ENCODE measurements at places on chromosomes 1 and 21.

GRCh38 chr1:1167398-1167821 lies 6.3 kb upstream of the TTLL10 start:
- no peak for DNase-seq

GRCh38 chr1:178918955-178919354 lies 48.1 kb upstream of the ANGPTL1 start:
- no peak for DNase-seq

DNA sequence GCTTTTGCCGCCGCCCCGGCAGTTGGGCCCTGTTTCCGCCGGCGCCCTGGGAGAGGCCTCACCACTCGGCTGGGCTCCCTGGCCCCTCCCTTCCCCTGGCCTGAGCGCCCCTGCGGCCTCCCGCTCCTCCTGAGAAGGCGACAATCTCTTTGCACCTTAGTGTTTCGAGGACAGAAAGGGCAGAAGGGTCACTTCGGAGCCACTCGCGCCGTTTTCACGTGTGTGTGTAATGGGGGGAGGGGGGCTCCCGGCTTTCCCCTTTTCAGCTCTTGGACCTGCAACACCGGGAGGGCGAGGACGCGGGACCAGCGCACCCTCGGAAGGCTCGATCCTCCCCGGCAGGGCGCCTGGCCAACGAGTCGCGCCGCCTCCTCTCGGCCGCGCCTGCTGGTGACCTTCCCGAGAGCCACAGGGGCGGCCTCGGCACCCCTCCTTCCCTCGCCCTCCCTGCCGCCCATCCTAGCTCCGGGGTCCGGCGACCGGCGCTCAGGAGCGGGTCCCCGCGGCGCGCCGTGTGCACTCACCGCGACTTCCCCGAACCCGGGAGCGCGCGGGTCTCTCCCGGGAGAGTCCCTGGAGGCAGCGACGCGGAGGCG lies 432 bp upstream of the SIM2 start:
- DNase-seq: no peak

- no peak for DNase-seq
Observed at GRCh38 chr1:231393668-231394067, 28.4 kb downstream of the EGLN1 start.

GRCh38 chr21:41883582-41883981 lies 4.4 kb upstream of the PRDM15 start:
- no peak for DNase-seq

DNA sequence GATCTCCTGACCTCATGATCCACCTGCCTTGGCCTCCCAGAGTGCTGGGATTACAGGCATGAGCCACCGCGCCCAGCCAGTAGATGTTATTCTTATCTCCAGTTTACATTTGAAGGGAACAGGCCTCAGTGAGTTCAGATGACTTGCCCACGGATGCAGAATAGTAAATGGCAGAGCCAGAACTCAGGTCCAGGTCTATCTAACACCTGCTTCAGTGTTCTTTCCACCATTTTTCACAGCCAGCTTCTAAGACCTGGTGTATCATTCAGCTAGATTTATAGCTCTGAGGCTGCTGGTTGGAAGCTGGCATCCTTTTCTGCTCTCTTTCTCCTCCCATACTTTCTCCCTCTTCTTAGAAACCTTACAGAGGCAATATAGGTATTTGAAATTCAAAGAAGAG lies 10.8 kb downstream of the FABP3 start:
- DNase-seq: no peak

- no peak for DNase-seq
Observed at GRCh38 chr1:246280551-246280950, 226.5 kb downstream of the SMYD3 start.

GRCh38 chr1:77783141-77783540 lies 3.7 kb downstream of the MIGA1 start:
- no peak for DNase-seq

DNA sequence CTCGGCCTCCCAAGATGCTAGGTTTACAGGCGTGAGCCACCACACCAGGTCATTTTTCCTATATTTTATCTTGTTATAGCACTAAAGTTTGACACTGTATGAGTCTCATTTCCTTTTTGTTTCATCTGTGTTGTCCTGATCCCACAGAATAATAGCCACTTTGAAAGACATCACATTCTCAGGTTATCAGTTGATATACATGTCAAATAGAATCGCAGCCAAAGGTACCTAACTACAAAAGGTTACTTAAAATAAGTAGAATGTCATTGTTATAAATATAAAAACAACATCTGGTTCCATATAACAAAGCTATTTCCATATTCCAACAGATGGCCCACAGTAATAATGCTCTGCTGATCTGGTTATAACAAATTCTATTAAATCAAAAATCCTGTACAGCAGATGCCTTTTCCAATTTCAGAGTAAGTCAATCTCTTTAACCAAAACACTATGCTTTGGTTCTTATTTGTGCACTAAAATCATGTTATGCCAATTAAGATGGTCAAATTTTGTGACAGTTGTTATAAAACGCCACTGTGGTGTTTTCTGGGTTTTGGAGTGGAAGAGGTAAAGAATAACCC lies 6.0 kb downstream of the FOXJ3 start:
- no peak for DNase-seq

GRCh38 chr1:20578721-20579395 lies 10.0 kb upstream of the CDA start:
- DNase-seq: no peak

DNA sequence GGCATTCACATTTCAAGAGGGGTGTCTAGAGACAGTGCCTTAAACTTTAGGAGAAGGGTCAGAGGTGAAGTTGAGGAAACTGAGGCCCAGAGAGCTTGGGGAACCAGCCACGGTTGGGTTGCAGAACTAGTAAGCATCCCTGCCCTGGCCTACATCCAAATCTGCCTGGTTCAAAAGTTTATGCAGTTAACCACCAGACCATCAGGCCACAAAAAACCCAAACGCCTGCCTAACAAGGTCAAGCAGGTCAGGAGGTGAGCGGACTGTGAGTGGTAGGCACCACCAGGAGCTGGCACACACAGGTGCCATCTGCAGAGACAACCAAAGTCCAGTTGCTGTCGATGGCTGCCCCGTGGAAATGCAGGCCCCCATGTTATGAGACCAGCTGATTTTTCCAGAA lies 51.2 kb downstream of the FBXO2 start:
- DNase-seq: no peak

- DNase-seq: no peak
Observed at GRCh38 chr1:10834770-10835412, 38.4 kb upstream of the CASZ1 start.

DNA sequence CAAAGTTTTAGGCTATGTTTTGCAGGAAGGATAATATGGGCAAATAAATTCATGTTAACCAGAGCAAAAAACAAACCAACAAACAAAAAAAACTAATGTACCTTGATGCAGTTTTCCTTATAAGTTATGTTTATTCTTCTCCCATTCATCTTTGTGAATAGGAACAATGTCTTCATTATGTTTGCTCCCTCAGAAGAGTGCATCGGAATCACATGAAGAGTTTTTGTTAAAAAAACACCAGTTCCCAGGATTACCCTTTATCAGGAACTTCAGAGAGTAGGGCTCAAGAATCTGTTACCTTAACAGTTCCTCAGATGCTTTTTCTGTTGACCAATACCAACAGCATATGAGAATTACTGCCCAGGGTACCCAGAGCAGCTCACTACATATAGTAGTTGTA lies 14.6 kb upstream of the PRRC2C start:
- DNase-seq: no peak

GRCh38 chr1:101376121-101377083 lies 139.6 kb downstream of the S1PR1 start:
- DNase-seq: no peak

DNA sequence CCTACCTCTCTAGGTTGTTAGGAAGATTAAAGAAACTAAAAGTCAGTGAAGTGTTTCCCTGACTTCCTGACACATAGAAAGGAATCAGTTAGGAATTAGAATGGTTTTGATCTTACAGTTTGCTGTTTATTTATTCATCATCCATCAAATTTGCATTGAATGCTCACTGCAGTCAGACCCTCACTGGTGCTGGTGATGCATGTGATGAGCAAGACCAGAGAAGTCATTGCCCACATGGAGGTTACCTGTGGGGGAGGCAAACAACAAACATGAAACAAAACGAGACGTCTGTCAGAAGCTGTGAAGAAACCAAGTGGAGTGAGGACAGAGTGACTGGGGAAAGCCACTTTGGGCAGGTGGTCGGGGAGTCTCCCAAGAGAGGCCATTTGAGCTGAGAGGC lies 6.4 kb downstream of the CTPS1 start:
- no peak for DNase-seq

GRCh38 chr1:40842207-40842606 lies 20.0 kb downstream of the CITED4 start:
- no peak for DNase-seq

DNA sequence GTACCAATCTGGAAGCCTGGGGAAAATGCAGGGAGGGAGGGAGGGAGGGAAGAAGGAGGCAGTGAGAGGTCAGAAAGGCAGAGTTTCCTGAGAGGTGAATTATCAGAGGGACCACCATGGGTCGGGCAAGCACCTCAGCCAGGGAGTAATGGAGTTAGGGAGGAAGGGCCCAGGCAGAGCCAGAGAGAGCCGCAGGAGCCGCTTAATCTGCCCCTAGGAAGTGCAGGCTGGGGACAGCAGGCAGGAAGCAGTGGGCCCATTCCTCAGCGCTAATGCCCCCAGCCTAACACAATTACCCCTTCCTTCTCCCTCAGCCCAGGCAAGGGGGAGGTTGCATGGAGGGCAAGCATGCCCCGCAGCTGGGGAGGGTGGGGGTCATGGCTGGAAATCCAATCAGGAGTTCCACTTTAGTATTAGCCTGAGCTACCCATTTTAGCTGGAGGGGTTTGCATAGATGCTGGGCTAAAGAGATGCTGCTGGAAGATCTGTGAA lies 109.0 kb downstream of the TMEM53 start:
- no peak for DNase-seq

GRCh38 chr1:59879574-59879973 lies 47.0 kb downstream of the CYP2J2 start:
- peak; percentile 17 for DNase-seq

DNA sequence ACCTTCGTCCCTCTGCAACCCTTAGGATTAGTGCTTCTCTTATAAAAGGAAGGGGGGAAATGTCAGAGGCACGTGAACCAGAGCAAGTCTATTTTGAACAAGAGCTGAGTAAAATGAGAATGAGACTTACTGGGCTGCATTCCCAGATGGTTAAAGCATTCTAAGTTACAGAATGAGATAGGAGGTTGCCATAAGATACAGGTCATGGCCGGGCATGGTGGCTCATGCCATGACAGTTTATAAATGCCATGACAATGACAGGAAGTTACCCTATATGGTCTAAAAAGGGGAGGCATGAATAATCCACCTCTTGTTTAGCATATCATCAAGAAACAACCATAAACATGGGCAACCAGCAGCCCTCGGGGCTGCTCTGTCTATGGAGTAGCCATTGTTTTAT lies 2.5 kb upstream of the AQP10 start:
- no peak for DNase-seq

- DNase-seq: no peak
Observed at GRCh38 chr1:162248854-162249535, 127.7 kb downstream of the SPATA46 start.

DNA sequence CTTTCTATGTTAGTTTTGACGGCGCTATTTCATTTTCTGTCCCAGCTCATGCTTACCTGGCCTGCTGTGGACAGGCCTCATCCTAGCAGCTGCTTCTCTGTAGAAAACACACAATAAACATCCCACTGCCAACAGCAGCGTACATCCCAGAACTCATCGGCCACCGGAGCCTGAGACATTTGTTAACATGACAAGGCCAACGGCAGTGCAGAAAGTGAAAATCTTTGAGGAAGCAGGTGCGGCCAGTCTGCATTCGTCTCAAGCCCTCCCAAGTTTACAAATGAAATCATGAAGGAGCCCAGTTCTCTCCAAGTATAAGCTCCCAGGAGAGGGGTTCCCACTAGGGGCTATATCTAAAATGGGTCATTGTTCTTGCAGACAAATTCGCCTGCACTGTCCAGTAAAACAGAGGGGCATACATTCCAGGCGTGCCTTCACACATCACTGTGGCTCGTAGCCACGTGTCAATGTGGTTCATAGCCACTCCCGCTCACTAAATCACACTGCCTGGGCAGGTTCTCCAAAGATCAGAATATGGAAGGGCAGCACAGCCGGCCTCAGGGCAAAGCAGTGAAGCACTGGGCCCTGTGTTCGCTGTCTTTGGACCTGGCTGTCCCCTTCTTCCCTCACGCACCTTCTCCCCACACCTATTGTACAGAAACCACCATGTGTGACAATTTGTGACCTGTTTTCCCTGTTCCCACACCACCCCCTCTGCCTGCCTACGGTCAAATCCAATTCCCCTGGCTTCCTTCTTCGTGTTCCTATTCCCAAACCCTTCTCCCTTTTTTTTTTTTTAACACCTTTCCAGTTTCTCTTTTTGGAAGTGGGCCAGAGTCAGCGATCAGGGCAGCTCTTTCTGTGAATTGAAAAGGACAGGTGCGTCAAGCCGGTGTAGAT lies 27.0 kb upstream of the ABCG1 start:
- DNase-seq: no peak

- DNase-seq: no peak
Observed at GRCh38 chr1:67545364-67545763, 115.2 kb upstream of the SERBP1 start.

- no peak for DNase-seq
Observed at GRCh38 chr1:104648269-104648691, 898.6 kb downstream of the AMY1C start.

DNA sequence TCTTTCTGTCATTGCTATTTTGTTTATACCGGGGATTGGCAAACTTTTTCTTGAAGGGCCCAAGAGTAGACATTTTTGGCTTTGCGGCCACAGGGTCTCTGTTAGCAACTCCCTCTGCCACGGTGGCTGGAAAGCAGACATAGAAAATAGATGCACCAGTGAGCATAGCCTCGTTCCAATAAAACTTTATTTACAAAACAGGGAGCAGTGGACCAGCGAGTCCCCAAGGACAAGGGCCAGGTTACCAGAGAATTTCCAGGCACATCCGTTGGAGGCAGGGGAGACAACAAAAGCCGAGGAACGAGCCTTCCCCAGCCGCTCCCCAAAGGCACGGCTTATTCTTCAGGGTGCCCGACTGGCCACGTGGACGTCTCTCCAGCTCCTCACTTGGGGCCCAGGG lies 26.5 kb downstream of the FAAP20 start:
- DNase-seq: no peak

DNA sequence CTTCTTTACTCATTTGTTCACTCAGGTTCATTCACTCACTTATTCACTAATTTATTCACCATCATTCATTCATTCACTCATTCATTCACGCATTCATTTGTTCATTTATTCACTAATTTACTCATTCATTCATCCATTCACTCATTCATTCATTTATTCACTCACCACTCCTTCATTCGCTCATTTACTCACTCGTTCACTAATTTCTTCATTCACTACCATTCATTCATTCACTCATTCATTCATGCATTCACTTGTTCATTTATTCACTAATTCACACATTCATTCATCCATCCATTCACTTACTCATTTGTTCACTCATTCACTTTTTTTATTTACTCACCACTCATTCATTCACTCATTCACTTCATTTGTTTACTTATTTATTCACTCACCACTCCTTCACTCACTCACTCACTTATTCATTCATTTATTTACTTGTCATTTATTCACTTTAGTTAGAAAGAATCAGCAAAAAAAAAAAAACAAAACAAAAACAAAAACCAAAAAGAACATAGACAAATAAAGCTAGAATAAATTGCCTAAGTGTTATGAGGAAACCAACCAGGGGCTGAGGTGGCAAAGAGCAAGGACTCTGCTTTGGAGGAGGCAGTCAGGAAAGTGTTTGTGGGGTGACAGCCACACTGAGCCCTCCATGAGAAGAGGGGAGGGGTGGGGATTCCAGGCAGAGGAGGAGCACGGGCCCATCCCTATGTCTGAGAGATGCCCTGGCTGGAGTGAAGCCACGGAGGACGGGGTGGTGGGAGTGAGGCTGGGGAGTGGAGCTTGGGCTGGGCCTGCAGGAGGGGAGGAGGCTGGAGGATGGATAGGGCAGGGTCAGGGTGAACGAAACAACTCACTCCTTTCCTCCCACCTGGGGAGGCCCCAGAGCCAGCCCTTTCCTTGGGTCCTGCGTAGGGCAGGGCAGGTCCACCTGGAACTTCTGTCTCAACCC lies 129.2 kb upstream of the WNT4 start:
- no peak for DNase-seq
